ENCODE measurements at places on chromosomes 6 and 20.

GRCh38 chr20:20837574-20838021 is 125.2 kb upstream of the RALGAPA2 start:
- peak; percentile 53 for DNase-seq

GRCh38 chr6:120826253-120826652 is 508.0 kb downstream of the TBC1D32 start:
- DNase-seq = no peak

GRCh38 chr6:135086414-135086764 is 31.8 kb upstream of the HBS1L start:
- DNase-seq = no peak

DNA sequence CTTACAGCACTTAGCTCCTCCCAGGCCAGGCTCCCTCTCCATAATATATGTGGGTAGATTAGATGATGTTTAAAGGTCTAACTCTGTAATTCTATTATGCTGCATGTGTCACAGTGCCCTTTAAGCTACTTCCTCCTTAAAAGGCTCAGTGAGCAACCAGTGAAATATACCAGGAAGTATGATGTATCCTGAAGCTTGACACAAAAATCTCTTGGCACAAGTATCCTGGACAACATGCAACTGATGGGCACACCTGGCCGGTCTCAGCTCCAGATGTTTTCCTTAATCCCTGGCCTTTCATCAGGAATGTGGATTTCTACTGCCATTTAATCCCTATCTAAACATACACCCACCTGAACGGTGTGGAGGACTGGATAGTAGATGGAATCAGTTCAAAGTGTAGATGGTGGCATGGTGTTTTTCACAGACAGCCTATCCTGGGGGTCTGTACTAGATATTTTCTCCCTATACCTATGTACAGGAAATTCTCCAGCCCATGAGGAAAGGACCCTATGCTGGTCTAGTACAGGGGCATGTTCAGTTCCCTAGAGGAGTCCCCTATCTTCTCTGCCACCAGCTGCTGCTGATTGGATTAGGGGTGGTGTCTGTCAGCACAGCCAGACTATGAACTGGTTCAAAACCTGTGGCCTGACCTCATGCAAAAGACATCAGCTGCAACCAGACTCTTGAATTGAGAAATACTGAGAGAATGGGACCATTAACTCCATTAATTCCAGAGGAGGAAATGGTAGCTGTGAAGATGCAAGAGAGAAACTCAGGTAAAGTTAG is 59.4 kb upstream of the CITED2 start:
- no peak for DNase-seq

DNA sequence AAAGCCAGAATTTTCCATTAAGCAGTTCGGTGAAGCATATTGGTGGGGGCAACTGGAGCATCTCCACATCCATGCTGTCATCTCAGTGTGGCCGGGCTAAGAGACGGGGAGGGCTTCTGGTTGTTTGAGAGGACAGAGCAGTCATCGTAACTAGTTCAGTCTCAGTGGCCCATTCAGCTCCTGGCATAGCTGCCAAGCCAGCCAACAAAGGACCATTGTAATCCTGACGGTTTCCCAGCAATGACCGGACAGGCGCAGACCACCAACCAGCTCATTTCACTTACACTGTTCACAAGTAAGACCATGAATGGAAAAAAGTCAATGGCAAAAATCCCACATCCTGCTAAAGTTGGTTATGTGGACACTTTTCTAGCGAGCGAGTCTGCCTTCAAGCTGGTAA is 14.9 kb upstream of the HDDC2 start:
- no peak for DNase-seq

Measured in NCI-H1436 treated with DMSO at 0.1 percent for 48 hours (cell line).